ENCODE measurements at places on chromosomes 12 and 14.

GRCh38 chr12:61915420-61915819 is 344.8 kb upstream of the USP15 start:
- no peak for DNase-seq

DNA sequence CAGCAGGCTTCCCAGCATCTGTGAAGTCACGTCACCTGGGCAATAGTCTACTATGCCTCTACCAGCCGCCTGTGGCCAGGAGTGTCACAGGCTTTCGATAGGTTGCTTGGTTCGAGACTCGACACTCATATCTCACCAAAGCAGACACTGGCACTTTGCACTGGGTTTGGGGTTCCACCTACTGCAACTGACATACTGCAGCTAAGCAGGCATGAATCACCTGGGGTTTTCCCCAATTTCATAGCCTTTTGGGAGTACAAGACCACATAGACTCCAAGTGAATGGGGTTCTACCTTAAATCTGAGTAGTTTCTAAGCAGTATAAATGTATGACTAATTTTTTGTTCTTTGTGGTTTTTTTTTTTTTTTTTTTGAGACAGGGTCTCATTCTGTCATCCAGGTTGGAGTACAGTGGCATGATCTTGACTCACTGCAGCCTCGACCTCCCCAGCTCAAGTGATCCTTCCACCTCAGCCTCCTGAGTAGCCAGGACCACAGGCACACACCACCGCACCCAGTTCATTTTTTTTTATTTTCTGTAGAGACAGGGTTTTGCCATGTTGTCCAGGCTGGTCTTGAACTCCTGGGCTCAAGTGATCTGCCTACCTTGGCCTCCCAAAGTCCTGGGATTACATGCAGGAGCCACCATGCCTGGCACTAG is 32.1 kb downstream of the DMAC2L start:
- no peak for DNase-seq

DNA sequence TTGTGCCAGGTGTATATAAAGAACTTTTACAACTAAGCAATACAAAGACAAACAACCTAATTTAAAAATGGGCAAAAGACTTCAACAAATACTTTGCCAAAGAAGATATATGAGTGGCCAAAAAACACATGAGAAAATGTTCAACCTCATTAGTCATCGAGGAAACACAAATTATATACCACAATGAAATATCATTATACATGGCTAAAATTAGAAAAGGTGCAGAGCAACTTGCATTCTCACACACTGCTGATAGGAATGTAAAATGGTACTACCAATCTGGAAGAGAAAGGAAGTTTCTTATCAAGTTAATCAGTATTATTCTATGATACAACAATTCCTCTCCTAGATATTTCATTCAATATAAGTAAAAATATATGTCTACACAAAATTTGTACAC is 131.6 kb upstream of the FRMD6 start:
- DNase-seq, result no peak

- DNase-seq, result no peak
Measured at GRCh38 chr14:68788996-68789820, 3.7 kb downstream of the ZFP36L1 start.

GRCh38 chr14:60189923-60190840 is 25.0 kb upstream of the DHRS7 start:
- DNase-seq, result no peak

All from stimulated activated CD8-positive, alpha-beta memory T cell treated with anti-CD3 and anti-CD28 coated beads, Interleukin-7, amount 100 ng/mL, for 24 hours (primary cell).